ENCODE measurements at places on chromosomes 7 and 10. TPM values are rescaled to one million over a fixed set of nuclear protein-coding genes. Genes with fewer than 3 reads are reported as not detected.

DNA sequence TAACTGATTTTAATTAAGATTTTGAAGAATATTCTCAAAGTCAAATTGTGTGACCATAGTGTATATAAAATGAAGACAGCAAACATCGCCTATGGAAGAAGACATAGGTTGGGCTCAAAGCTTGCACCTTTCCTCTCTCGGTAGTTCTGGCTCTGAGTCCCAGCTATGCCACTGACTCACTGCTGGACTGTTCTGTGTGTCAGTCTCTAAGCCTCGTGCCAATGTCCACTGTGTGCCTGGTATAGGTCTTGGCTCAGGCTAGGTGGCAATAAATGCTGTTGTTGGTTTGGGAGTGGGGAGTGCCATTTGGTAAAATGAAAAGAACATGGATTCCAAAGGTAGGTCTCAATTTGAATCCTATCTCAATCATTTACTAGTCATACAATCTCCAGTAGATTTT is 137.5 kb upstream of the RHEB start:
- DNase-seq: no peak

GRCh38 chr7:54664235-54665228 is 94.5 kb downstream of the SEC61G start:
- DNase-seq: peak; percentile 26

CH25H gene
- 0.30 TPM for total RNA-seq

GDF2 gene
- total RNA-seq: not detected

ANKRD30A gene
- total RNA-seq: not detected

DNA sequence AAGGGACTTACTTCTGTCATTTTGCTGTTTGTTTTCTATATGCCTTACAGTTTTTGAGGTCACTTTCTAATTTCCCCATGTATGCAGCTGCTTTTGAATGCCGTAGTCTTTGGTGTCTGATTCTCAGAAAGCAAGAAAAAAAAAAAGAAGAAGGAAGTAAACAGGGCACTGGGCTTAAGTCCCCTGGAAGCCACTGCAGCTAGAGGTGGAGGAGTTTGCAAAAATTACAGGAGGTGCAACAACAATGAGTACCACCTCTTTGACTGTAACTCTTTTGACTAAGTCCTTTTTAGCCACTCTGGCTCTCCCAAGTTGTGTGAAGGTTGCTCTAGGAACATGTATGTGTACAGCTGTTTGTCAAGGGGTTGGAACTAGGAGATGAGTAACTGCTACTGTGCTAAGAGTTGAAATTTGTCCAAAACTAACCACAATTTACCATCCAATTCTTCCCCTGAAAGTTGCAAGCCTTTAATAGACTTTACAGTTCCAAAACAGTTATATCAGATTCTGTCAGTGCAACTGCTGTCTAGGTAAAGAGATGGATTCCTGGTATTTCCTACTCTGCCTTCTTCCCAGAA is 588.0 kb upstream of the LRRN3 start:
- DNase-seq: no peak

CD36 gene
- 1,018 TPM for total RNA-seq
